ENCODE measurements at places on chromosomes 3 and 15. TPM values are rescaled to one million over a fixed set of nuclear protein-coding genes. Genes with fewer than 3 reads are reported as not detected.

DNA sequence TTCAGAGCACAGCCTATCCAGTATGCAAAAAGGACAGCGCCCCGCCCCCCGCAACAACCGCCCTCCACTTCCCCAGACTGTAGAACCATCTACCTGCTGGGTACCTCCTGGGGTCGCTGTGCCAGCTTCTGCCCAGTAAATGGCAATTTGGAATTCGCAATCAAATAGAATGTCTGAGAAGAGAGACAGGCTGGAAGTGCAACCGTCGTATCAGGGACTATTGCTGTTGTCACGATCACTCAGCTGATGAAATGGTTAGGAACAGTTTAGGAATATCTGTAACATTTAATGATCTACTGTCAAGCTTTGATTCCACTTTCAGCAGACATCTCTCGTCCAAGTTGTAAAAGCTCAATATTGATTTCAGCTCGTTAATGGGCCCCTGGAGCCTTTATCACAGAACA, 13.3 kb upstream of the PARL start:
- no peaks in the 10 kb centered on the region for H3K36me3 ChIP-seq
- no peak for DNase-seq
- no peak overlapping the region for H3K4me3 ChIP-seq
- no peak overlapping the region for H3K27ac ChIP-seq

- H3K36me3 ChIP-seq = no peaks in the 10 kb centered on the region
- DNase-seq = no peak
- H3K4me3 ChIP-seq = no peak overlapping the region
- H3K27ac ChIP-seq = no peak overlapping the region
- H3K4me1 ChIP-seq = no peaks in the 10 kb centered on the region
Measured at GRCh38 chr15:45203182-45203581, 15.4 kb upstream of the SHF start.

GRCh38 chr3:127970966-127971592, 56.0 kb downstream of the KBTBD12 start:
- H3K4me3 ChIP-seq = no peak overlapping the region
- H3K27me3 ChIP-seq = peaks cover 75% of the 10 kb centered on the region
- DNase-seq = peak; percentile 70
- no peak overlapping the region for H3K27ac ChIP-seq

DNA sequence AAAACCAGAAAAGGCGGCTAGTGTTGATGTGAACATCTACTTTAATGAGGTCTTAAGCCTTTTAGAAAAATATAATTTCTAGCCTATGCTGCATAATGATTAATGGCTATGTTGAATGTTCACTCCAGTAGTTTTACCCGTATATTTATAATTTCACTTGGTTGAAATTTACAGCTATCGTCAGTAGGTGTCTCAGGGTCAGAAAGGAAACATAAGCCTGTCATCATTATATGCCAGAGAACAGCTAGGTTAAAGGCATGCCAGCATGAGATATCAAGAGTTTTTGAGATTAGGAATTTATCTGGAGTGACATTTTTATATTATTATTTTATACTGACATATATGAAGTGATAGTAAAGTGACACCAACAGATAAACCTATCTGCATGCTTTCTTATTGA, 904.1 kb downstream of the OTOL1 start:
- H3K27me3 ChIP-seq = no peaks in the 10 kb centered on the region
- no peaks in the 10 kb centered on the region for H3K4me1 ChIP-seq
- no peak overlapping the region for H3K27ac ChIP-seq
- no peak for DNase-seq

- DNase-seq = no peak
- H3K4me3 ChIP-seq = no peak overlapping the region
- no peaks in the 10 kb centered on the region for H3K36me3 ChIP-seq
- no peaks in the 10 kb centered on the region for H3K27me3 ChIP-seq
- H3K27ac ChIP-seq = no peak overlapping the region
Measured at GRCh38 chr3:28901018-28901417, 379.9 kb upstream of the RBMS3 start.

ACSBG1 gene
- 0.11 TPM for total RNA-seq

DNA sequence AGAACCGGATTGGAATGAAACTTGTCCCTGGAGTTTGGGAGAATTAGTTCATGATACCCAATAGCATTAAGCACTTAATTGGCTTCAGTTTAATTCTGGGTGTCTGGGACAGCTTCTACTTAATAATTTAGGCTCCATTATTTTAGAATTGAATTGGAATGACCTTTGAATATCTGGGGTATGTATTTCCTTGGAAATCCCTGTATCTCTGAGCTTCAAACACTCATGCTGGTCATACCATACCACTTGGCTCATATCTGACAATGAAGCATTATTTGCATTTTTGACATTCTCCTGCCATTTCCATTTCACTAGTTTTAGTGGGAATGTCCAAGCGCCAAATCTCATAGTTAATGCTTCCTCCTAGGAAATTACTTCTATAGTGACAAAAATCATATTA, 393.1 kb downstream of the DIPK2A start:
- H3K27me3 ChIP-seq = no peaks in the 10 kb centered on the region
- H3K4me1 ChIP-seq = no peaks in the 10 kb centered on the region
- no peak overlapping the region for H3K27ac ChIP-seq
- DNase-seq = no peak

LIPC gene
- not detected for total RNA-seq

MEIS2 gene
- 21.5 TPM for total RNA-seq

CAMP gene
- not detected for total RNA-seq

- H3K4me1 ChIP-seq = peaks cover 28% of the 10 kb centered on the region
- no peaks in the 10 kb centered on the region for H3K27me3 ChIP-seq
- no peak overlapping the region for H3K27ac ChIP-seq
Measured at GRCh38 chr15:33506781-33507296, 196.1 kb downstream of the RYR3 start.

FBXW12 gene
- total RNA-seq = 0.82 TPM

- no peak for DNase-seq
Measured at GRCh38 chr3:43366481-43366880, 80.1 kb downstream of the SNRK start.

SATB1 gene
- 38.2 TPM for total RNA-seq

GLDN gene
- 5.3 TPM for total RNA-seq

Data from neural progenitor cell (in vitro differentiated cells).